ENCODE measurements at places on chromosomes 5 and 9. TPM values are rescaled to one million over a fixed set of nuclear protein-coding genes. Genes with fewer than 3 reads are reported as not detected.

- no peaks in the 10 kb centered on the region for H3K36me3 ChIP-seq
- peaks cover 9% of the 10 kb centered on the region for H3K4me1 ChIP-seq
- DNase-seq, result no peak
These were observed 94.8 kb downstream of the RCL1 start for GRCh38 chr9:4887556-4887955.

DNA sequence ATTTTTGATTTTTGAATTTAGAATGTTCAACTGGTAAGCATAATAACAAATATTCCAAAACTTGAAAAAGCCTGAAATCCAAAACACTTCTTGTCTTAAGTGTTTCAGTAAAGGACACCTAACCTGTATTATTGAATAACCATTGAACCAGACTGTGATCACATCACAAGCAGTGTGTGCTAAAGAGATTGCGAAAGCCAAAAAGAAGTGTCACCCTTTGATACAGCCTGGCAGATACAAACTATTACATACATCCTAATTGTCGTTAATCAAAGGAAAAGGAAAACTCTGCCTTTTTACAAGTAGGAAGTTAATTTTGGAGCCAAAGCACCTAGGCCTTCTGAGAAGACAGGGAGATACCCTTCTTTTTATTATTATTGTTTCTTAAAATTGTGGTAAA is 8.4 kb upstream of the FAM120AOS start:
- peaks cover 12% of the 10 kb centered on the region for H3K36me3 ChIP-seq
- H3K27me3 ChIP-seq, result no peaks in the 10 kb centered on the region
- no peak for DNase-seq

SMIM33 gene
- not detected for total RNA-seq

GRCh38 chr9:89225587-89225986 is 47.0 kb upstream of the SHC3 start:
- H3K36me3 ChIP-seq, result no peaks in the 10 kb centered on the region
- no peak overlapping the region for H3K4me3 ChIP-seq
- H3K4me1 ChIP-seq, result peaks cover 14% of the 10 kb centered on the region
- H3K27me3 ChIP-seq, result peaks cover 7% of the 10 kb centered on the region
- peak overlapping the region; percentile 50 for H3K27ac ChIP-seq
- no peak for DNase-seq

PCA3 gene
- 0.33 TPM for total RNA-seq
